ENCODE measurements at places on chromosomes 16 and 17.

DNA sequence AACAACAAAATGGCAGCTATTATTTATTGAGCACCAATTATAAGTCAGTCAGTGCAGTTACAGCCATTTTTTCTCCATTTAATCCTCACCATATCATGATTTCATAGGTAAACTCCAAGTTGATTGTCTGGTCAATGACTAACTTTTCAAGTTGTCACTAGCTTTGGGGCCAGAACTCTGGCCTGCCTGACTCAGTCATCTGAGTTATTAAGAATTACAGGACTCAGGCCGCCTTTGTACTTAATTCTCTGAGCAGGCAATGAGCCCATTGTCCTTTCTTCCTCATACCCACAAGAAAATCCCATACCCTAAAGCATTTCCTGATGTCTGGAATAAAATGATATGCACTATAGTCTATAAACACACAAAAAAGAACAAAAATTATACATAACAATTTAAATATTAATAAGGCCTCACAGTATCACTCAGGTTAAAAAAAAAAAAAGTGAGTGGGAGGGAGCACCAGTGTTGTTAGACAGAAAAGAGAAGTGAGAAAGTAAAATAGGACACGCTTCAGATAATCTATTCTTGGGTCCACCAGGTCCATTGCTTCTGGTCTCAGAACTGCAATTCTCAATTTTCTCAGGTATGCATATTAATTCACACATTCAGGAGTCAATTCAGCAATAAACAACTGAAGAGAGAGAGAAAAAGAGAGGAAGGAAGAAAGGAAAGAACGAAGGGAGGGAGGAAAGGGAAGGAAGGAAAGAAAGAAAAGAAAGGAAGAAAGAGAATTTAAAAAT is 70.2 kb downstream of the SPAG9 start:
- DNase-seq, result no peak

DNA sequence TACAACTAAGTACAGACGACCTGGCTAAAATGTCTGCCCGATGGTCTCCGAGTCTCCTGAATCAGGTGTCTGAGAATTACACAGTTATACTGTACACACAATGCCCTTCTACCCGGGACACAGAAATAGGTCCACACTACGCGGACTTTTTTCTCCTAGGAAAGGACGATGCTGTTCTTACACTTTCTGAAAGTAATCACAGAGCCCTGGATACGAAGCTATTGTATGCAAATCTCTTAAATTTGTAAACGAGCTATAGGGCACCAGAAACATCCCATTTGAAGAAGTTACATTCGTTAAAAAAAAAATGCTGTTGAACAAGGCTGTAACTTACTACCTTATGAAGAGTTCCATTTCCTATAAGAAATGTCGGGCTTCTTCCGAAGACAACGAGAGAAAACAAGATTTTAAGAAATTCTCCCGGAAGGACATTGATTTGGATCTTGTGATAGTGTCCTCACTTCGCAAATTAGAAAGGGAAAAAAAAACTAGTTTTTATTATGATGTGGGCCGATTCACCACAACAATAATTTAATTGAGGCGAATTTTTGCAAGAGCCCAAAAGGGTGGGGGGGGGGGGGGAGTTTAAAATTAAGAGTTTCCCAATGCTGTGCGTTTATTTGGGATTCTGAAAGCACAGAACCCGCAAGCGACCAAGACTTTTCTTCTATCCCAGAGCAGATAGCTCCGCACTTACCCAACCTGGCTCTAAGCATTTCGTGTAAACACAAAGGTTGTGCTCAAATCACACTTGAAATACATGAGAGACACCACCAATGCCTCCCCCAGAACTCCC is 1.5 kb upstream of the SOX9 start:
- DNase-seq, result no peak

DNA sequence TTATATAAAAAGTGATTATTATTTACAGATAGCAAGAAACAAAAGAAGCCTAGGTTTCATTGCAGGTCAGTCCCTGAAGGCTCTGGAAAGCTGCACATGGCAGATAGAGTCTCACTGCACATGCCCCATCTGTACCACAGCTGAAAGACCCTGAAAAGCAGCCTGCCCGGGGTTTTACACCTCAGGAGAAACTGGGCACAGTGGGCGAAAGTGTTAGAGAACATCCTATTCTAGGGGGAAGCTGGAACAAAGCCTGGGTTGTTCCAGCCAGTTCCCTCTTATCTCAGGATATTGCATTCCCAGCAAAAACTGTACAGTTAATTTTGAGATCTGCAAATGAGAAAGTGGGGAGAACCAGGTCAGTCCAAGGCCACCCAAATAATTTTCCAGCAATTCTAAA is 419.7 kb downstream of the CNTNAP4 start:
- no peak for DNase-seq

DNA sequence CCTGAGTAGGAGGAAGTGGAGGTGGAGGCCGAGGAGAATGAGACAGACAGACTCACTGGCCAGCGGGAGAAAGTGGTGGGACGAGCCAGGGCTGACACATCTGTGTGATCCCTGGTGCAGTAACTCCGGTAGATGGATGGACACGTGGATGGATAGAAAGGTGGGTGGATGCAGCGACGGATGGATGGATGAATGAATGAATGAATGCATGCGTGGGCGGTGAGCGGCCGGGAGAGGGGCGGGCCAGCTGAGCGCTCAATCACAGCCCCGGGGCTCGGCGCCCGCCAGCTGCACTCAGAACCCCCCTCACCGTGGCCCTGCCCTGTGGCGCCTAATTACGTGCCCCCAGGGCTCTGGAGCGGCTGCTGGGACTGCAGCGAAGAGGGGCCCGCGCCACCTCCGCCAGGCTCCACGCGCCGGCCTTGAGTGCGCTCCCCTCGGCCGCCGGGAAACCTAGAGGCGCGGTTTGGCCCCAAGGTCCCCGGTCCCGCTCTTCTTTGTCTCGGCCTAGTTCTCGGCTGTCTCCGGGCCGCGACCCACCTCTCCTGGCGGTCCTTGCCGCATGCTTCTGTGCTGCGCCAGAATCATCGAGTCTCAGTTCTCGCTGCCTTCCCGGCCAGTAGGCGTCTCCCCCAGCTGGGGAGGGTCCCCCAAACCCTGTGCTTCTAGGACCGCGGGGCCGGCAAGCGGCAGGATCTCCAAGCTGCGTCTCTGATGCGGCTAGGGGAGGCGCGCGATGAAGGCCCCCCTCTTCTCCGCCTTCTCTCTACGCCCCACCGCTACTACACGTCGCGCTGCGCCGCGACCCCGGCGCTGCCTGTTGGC is 41.0 kb downstream of the RAI1 start:
- DNase-seq, result no peak

DNA sequence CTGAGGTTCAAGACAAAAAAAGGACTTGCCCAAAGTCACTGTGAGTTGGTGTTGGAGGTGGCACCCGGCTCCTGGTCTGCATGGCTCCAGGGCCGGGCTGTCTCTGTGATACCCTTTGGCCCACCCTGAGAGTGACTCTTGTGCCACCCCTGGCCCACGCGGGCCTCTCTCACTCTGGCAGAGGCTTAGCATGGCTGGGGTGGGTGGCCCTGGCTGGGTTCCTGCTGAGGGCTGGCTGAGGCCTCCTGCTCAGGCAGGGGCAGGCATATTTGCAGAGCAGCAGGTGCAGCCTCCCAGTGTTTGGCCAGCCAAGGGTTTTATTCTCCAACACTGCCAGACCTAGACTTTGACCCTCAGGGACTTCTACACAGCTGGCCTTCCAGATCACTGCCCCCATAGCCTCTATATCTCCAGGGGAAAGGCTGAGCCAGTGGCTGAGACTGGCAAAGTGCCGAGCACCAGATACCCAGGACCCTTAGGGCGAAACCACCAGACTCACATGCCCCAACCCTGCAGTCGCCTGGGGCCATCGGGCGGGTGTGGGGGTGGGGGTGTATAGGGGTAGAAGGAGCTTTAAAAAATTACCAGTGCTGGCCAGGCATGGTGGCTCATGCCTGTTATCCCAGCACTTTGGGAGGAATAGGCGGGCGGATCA is 21.5 kb upstream of the ADGRG1 start:
- DNase-seq, result no peak

DNA sequence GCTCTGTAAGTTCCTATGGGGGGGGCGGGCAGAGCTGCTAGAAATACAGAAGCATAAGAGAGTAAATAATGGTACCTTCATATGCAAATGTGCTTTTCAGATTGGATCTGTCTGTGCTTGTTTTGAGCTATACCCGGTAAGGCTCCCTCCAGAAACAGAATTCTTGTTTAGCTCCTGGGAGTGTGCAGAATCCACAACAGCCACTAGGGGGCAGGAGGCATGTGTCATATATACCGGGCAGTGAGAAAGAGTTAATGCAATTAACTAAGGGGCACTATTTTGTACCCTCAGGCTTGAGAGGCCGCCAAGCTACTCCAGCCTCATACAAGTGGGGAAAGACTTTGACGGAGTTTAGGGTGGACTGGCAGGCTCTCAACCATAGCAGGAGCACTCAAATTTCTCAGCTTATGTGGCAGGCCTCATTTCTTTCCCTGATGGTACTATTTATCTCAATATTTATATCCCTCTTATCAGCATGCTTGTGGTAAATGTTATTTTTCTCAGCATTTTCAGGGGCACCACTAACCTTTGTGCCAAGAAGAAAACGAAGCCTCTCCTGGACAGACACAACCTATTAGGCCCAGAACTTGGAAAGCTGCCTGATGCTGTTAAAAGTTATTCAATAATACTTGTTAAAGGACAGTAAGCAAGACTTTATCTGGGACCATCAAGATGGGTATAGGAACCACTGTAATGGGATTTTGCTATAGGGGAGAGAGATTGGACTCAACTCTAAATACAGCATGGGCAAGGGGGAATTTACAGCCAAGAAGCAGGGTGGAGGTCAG is 10.7 kb upstream of the CENPV start:
- DNase-seq, result peak; percentile 66

DNA sequence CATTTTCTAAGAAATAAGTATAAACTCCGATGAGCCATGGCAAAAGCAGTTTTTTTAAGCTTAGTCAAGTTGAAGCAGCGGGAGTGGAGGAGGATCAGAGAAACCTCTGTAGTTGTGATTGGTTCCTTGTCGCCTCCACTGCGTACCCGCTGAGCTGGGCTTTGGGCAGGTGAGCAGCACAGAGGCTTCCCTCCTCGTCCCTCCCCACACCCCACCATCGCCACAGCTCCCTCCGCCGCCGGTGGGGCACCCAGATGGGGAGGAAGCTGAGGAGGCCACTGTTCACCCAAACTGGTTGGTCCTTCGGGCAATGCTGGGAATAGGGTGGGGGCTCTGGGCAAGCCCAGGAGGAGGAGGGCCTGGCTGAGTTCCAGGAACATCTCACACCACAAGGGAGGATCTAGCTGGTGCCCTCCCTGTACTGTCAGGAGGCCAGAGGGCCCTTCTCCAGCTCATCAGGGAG is 5.2 kb upstream of the MRPL38 start:
- no peak for DNase-seq

GRCh38 chr16:89187770-89188392 is 12.5 kb downstream of the SLC22A31 start:
- DNase-seq, result no peak

- no peak for DNase-seq
Measured at GRCh38 chr17:33927732-33928133, 327.4 kb upstream of the CCL2 start.

DNA sequence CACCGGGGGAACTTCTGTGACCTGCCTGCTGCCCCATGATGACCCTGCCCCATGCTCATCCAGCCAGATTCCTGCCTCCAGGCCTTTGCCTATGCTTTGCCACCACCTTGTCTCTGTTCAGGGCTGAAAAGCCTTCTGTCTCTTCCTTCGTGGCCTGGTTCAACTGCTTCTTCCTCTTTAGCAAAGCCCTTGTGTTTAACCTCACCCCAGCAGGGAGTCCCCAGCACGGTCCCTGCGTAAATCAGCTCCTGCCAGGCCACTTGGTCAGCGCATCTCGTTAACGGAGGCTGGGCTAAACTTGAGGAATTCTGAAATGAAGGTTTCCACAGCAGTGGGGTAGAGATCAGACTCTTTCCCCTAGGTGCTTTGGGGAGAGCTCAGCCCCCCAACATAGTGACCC is 16.1 kb upstream of the KCNJ12 start:
- no peak for DNase-seq

DNA sequence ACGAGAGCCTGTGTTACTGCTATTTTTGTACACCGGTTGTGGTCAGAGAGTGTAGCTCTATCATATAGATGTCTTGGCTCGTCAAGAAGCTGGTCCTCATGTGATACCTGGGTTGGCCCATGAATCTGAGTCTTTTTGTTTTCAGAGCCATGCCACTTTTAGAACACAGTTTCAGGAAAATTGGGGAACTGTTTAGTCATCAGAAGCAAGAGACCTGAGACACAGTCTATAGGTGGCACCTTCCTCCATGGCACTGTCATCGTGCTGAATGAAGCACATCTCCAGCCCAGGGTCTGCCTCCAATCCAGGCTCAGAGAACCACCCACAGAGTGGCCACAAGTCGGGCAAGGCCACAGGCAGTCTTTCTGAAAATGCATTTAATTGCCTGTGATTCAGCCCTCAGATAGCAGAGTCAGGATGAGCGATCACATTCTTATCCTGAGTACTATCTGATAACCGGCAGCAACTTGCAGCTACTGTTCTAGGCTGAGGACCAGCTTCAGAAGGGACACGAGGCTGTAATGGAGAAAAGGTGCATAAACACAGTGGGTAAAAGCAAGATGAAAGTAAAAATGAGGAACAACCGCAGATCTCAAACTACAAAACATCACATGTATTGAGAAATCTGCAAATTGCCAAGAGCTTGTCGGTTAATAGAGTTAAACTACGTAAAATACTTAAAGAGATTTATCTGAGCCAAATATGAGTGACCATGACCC is 14.2 kb upstream of the HAPSTR1 start:
- peak; percentile 23 for DNase-seq

- DNase-seq, result no peak
Measured at GRCh38 chr16:89931305-89931896, 8.3 kb downstream of the TUBB3 start.

Data from stimulated activated CD4-positive, alpha-beta T cell treated with anti-CD3 and anti-CD28 coated beads, TNF-alpha, amount 100 ng/mL, for 24 hours (primary cell).